ENCODE measurements at places on chromosomes 3 and 15.

DNA sequence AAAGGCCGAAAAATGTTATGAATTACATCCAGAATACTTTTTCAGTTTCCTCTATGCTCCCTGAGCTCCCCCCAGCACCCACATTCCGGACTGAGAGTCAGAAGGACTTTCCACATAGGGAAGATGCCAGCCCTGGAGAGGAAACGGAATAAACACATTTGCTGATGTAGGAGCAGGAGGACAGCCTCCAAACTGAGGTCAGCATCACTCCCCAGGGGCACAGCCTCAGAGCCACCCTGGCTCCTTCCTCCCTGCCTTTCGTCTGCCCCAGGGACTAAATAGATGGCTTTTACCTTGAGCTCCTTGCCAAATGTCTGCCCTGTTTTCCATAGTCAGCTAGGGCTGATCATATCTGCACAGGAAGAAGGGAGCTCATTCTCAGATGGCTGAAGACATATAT lies 22.6 kb upstream of the SLCO2A1 start:
- DNase-seq = no peak

- no peak for DNase-seq
Measured at GRCh38 chr15:80536716-80537115, 132.5 kb downstream of the ARNT2 start.

DNA sequence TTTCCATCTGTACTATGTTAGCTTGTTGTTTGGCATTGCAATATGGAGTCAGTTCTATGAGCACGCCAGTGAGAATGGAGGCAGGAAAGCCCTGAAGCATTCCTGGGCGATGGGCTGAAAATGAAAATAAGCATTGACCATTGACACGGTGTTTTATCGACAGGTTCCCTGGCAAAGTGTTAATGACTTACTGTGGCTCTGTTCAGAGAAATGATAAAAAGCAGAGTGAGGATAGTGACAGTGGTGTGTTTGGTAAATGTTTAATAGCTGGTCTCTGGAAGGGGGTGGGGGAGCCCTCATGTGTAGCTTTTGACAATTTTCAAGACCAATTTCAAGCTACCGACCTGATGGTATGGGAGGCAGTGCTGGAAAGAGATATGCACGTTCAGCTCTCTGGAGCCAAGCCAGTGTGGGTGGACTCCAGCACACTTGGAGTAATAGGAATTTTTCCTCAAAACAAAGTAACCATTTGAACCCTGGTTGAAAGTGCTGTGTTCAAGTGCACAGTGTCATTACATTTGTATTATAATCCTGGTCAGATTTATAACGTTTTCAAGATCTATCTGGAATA lies 341.7 kb upstream of the ROBO2 start:
- DNase-seq = no peak

- DNase-seq = no peak
Measured at GRCh38 chr3:47295322-47295721, 12.6 kb downstream of the KLHL18 start.

Data from stimulated activated CD8-positive, alpha-beta memory T cell treated with anti-CD3 and anti-CD28 coated beads, Interleukin-7, amount 100 ng/mL, for 4 hours (primary cell).